ENCODE measurements at places on chromosomes 5 and 9.

DNA sequence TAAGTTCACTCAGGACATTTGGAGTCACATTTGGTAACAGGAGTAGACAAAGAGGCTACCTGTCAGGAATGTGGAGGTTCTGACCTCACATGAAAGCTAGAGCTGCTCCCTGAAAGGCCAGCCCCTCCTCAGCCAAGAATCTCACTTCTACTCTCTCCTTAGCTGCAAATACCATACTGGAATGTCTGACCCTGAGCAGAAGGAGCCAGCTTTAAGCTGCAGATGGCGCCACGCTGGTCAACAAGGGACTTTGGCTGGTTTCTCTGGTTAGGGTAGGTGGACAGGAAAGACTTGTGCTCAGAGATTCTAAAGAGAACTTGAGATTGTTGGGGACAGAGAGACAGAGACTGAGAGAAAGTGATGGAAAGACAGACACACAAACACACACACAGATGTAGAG lies 21.9 kb downstream of the ASTN2 start:
- no peak for DNase-seq

GRCh38 chr9:78030553-78031443 lies 813 bp downstream of the GNAQ start:
- peak; percentile 76 for DNase-seq

DNA sequence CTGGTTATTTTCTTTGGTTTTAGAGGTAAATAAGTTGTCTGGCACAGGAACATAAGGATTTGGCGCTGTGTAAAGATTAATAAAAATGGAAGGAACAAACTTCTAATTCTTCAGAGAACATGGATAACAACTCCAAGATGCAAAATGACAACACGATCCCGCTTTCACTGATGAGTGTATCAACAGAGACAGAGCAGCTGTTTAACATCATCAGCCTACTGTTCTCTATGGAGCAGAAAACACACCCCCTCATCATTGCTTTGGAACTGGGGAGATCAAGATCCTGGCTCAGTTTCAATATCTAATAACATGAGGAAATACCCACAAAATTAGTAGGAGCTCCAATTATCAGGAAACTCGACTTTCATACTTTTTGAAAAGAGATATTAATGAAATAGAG lies 8.3 kb upstream of the GAS1 start:
- no peak for DNase-seq

- DNase-seq = no peak
These were observed 561.1 kb downstream of the NR2F1-AS1 start for GRCh38 chr5:93019896-93020295.

GRCh38 chr5:36496471-36496870 lies 109.9 kb upstream of the SLC1A3 start:
- no peak for DNase-seq

GRCh38 chr5:62708481-62709325 lies 130.1 kb downstream of the LRRC70 start:
- no peak for DNase-seq

GRCh38 chr9:130472184-130472705 lies 27.5 kb downstream of the ASS1 start:
- no peak for DNase-seq

GRCh38 chr9:77092536-77092935 lies 73.1 kb downstream of the FOXB2 start:
- DNase-seq = no peak

DNA sequence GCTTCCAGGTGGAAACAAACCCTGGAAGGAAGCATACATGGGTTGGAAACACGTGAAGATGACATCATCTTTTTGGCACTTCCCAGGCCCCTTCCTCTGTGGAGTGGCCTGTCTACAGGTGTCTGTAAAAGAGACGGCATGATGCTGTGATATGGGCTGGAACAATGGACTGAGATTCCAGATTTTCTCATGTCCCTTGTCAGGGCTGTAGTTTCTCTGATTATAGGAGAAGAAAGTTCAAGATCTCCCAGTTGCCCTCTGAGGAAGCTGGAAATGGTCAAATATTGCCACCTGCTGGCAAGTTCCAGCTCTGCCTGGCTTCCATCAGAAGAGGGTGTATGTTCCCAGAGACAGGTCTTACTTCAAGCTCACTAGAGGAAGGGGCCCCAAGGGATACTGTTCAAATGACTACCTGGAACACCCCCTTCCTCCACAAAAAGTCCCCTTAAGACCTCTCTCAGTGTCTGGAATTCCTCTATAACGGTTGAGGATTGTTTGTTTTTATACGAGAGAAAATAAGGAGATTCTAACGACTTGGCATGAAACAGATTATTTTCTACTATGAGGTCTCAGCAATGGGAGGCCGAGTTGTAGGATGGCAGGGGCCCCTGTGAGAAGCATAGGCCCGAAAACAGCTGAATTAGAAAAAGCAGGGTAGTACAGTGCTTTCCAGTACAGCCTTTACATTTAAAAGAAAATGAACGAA lies 7.3 kb upstream of the ANXA6 start:
- peak; percentile 73 for DNase-seq

DNA sequence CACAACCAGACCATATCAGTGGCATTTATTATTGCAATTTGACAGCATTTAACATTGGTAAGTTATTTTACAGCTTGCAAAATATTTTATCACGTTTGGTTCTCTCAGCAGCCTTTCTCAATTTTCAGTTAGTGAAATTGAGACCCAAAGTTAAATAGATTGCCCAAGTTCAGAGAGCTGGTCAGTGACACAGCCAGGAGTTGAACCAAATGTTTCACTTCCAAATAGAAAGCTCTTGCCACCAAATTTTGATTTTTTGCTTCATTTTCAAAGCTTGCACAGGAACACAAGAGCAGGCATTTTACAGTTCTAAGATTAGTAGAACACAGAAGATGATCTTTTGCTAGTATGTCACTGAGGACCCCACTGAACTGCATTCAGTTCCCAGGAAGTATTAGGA lies 271.5 kb upstream of the C9orf72 start:
- no peak for DNase-seq

GRCh38 chr5:14486486-14486885 lies 95.1 kb upstream of the OTULINL start:
- DNase-seq = no peak

DNA sequence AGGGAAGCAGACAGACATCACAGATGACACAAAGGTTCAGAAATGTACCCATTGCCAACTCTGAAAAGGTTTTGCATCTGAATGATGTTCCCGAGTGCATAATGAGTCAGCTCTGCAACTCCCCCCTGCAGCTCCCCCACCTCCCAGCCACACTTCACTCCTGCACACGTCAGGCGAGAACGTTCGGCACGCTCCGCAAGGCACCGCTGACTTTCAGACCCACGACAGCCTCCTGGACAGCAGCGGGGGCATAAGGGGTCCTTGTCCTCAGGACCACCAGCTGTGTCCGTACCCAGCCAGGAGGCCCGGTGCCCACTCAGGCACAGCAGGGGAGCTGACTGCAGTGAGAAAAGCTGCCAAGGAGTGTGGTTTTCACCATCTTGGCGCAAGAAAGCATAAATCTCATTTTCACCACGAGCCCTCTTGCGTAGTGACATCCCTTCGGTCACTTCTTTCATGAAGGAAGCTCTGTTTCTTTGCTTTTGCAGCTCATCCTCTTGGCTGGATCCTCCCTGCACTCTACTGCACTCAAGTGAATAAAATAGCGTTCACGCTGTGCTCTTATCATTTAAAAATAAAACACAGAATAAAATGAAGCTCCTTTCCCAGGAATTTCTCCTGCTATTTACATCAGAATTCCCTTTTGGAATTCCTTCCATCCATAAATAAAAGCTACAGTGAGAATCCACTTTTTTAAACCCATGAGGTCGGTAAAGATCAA lies 9.9 kb downstream of the GFPT2 start:
- no peak for DNase-seq

GRCh38 chr5:61228229-61228628 lies 66.0 kb upstream of the SMIM15 start:
- no peak for DNase-seq
